ENCODE measurements at places on chromosomes 4 and X.
A peak's percentile ranks its signal among the peaks of the same experiment; 100 is the strongest.

DNA sequence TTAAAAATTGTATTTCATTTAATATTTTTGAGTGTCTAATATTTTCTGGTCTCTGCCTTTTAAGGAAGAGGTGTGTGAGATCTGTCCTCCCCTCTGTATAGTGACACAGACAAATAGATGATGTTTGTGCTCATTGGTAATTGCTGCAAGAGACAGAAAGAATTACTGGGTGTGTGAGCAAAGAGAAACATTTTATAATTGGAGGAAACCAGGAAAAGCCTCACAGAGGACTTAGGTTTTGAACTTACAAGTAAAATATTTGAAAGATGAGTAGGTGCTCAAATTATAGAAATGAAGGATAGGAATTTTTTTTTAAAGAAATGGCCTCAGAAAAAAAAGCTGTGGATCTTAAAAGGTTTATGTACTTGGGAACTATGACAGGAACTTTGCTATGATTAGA lies 149.8 kb downstream of the SPCS3 start:
- no peak overlapping the region for H3K27ac ChIP-seq
- no peak overlapping the region for H3K4me3 ChIP-seq
- H3K4me1 ChIP-seq = no peaks in the 10 kb centered on the region
- no peaks in the 10 kb centered on the region for H3K36me3 ChIP-seq

GRCh38 chr4:99144587-99144986 lies 490 bp upstream of the ADH4 start:
- peak overlapping the region; percentile 49 for H3K27ac ChIP-seq
- no peaks in the 10 kb centered on the region for H3K4me1 ChIP-seq
- H3K27me3 ChIP-seq = no peaks in the 10 kb centered on the region
- no peak for DNase-seq
- H3K36me3 ChIP-seq = no peaks in the 10 kb centered on the region

- H3K36me3 ChIP-seq = no peaks in the 10 kb centered on the region
- H3K27me3 ChIP-seq = peaks cover 42% of the 10 kb centered on the region
These were observed 210.0 kb downstream of the SOWAHB start for GRCh38 chr4:76687746-76688448.

DNA sequence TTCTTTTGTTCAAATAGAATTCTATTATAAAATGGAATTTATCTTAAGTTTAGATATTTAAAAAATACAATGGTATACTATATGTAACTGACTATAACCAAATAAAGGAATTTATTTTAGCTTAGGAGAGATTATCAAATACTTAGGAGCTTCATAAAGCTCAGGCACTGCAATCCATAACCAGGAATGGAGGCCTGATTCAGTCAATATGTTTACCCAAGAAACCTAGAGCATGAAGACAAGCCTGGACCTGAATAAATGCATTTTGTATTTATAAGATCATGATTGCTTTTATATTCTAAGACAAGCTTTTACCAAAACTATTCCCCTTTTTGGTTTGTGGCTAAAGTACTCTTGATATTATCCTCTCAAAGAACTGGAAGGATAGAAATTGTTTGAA lies 742.6 kb downstream of the FAT4 start:
- H3K4me1 ChIP-seq = no peaks in the 10 kb centered on the region
- H3K36me3 ChIP-seq = no peaks in the 10 kb centered on the region
- H3K27ac ChIP-seq = no peak overlapping the region
- no peaks in the 10 kb centered on the region for H3K27me3 ChIP-seq
- no peak overlapping the region for H3K4me3 ChIP-seq
- no peak for DNase-seq

- no peak for DNase-seq
- no peak overlapping the region for H3K27ac ChIP-seq
- no peaks in the 10 kb centered on the region for H3K27me3 ChIP-seq
- no peaks in the 10 kb centered on the region for H3K36me3 ChIP-seq
These were observed 586.2 kb downstream of the RAB28 start for GRCh38 chr4:12897954-12898353.

DNA sequence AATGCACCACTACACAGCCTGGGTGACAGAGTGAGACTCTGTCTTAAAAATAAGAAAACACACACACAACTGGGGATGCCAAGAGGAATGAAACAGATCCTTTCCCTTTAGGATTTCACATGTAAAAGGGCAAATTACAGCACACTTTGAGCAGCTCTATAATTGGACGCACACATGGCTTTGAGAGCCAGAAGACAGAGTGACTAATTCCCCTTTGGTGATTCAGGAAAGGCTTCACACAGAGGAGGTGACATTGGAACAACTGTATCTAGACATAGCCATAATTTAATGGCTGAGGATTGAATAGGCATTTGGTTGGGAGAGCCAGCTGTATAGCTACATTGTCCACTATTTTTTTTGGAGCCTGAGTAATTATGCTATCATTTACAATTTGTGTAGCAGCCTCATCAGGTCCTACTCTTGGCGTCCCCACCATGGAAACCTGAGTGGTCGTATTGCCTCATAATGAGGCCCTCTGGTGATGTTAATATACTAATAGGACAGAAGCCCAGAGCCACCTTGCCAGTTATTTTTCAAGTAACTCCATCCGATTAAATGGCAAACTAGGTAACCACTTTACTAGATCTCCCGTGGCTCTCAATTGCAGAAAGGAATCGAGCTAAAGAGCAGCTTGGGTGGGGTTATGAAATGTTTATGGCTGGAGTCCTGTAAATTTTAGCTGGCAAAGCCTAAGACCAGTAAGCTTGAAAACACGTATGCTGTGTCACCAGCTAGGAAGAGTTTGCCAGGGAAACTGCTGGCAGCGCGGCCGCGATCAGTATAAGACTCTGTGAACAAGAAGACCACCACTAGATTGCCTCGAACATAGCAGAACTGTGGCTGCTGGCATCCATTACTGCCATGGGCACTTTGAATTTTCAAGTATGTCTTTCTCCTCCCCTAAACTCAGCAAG lies 8.5 kb upstream of the PPEF1 start:
- no peak overlapping the region for H3K27ac ChIP-seq
- peaks cover 5% of the 10 kb centered on the region for H3K27me3 ChIP-seq
- H3K36me3 ChIP-seq = no peaks in the 10 kb centered on the region
- no peaks in the 10 kb centered on the region for H3K4me1 ChIP-seq
- no peak for DNase-seq

GRCh38 chr4:88524171-88524570 lies 595 bp upstream of the PYURF start:
- H3K36me3 ChIP-seq = peaks cover 24% of the 10 kb centered on the region
- no peaks in the 10 kb centered on the region for H3K27me3 ChIP-seq
- peak overlapping the region; percentile 89 for H3K27ac ChIP-seq
- peaks cover 36% of the 10 kb centered on the region for H3K4me1 ChIP-seq
- H3K4me3 ChIP-seq = peak overlapping the region; percentile 92

DNA sequence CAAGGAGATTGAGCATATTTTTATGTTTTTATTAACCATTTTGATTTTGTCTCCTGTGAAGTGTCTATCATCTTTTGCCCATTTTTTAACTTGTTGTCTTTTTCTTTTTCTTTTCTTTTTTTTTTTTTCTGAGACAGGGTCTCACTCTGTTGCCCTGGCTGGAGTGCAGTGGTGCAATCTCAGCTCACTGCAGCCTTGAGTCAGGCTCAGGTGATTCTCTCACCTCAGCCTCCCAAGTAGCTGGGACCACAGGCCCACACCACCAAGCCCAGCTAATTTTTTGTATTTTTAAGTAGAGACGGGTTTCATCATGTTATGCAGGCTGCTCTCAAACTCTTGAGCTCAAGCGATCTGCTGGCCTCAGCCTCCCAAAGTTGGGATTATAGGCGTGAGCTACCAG lies 4.6 kb upstream of the ADD1 start:
- no peak for DNase-seq
- H3K4me3 ChIP-seq = no peak overlapping the region
- peaks cover 15% of the 10 kb centered on the region for H3K36me3 ChIP-seq
- H3K27me3 ChIP-seq = no peaks in the 10 kb centered on the region

DNA sequence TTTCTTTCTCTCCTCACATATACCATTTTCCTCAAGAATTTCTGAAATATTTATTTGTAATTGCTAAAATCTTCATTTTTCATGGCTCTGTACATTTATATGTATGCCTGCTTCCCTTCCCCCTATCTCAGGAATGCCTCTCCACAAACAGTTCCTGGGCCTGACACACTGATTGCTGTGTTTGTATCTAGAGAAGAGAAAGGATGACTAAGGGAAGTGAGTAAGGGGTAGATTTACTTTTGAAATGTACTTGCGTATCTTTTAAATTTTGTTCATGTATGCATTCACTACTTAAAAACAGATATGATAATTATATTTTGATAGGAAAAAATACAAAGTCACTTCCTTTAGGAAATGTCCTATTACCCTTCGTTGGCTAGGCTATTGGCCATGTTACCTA lies 790.8 kb downstream of the PCDH18 start:
- H3K4me3 ChIP-seq = no peak overlapping the region
- no peak overlapping the region for H3K27ac ChIP-seq
- H3K27me3 ChIP-seq = no peaks in the 10 kb centered on the region
- no peaks in the 10 kb centered on the region for H3K36me3 ChIP-seq

DNA sequence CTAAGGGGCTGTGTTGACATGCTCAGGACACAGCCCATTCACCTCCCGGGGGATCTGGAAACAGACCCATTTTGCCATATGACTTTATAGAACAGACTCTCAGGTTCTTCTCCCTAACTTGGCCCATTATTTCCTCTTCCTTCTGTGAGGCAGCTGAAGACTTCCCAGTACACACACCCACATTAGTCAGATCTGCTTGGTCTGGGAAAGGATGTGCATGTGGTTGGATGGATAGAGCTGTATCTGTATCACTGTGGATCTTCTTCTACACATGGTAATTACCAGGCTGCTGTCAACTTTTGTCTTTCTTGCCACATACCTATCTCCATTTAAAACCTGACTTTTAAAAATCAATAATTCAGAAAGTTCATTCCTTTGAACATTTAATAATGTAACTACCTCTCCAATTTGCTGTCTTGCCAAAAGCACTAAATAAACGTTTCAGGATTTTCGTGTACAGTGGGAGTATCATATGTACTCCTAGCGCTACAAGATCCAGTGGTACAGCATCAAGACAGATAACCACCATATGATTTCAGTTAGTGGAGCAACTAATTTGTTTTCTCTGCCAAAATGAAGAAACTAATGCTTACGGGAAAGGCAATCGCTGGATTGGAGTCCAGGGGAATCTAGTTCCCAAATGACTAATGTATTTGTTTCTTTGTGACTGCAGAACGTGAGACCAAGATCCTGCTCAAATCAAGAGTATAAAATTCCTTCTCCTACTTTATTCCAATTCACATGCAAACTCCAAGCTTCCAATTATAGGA lies 134.1 kb upstream of the MAP3K15 start:
- no peaks in the 10 kb centered on the region for H3K27me3 ChIP-seq
- H3K4me3 ChIP-seq = no peak overlapping the region
- H3K27ac ChIP-seq = no peak overlapping the region

DNA sequence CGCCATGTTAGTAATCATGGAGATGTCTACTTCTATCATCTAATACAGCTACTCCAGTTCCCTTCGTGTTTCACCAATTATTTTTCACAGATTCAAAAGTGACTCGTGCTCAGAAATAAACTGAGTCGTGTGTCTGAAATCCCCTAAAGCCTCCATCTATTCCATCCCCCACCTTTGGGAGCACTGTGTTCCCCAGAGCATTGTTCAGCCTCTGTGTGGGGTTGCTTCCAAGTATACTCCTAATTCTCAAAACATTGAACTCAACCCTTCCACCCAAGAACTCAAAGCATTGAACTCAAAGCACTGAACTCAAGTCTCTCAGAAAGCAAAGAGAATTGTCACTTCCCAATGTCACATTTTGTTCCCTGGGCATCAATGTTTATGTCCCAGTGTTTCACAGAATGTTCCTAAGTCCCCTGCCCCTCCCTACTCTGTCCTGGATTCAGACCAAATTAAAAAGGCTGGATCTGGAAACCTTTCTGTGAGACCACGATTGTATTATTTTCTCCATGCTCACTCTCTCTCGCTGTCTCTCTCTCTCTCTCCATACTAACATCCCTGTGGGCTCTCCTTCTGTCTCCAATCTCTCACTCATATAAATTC lies 138.5 kb upstream of the QRFPR start:
- H3K27me3 ChIP-seq = peaks cover 3% of the 10 kb centered on the region
- no peak for DNase-seq
- no peaks in the 10 kb centered on the region for H3K36me3 ChIP-seq
- H3K27ac ChIP-seq = no peak overlapping the region
- no peaks in the 10 kb centered on the region for H3K4me1 ChIP-seq

- H3K4me3 ChIP-seq = no peak overlapping the region
- no peak for DNase-seq
- no peak overlapping the region for H3K27ac ChIP-seq
- H3K4me1 ChIP-seq = no peaks in the 10 kb centered on the region
These were observed 515.6 kb downstream of the PPARGC1A start for GRCh38 chr4:23374259-23374658.

- no peaks in the 10 kb centered on the region for H3K27me3 ChIP-seq
- H3K4me3 ChIP-seq = no peak overlapping the region
- H3K4me1 ChIP-seq = no peaks in the 10 kb centered on the region
- DNase-seq = no peak
- H3K27ac ChIP-seq = no peak overlapping the region
These were observed 4.0 kb downstream of the GRIA3 start for GRCh38 chrX:123188081-123188480.
